ENCODE measurements at places on chromosomes 5 and 9. TPM values are rescaled to one million over a fixed set of nuclear protein-coding genes. Genes with fewer than 3 reads are reported as not detected.
A peak's percentile ranks its signal among the peaks of the same experiment; 100 is the strongest.

The MTMR12 gene
- total RNA-seq, result 30.6 TPM

- H3K36me3 ChIP-seq, result no peaks in the 10 kb centered on the region
- DNase-seq, result no peak
- no peaks in the 10 kb centered on the region for H3K27me3 ChIP-seq
- no peak overlapping the region for H3K4me3 ChIP-seq
- no peaks in the 10 kb centered on the region for H3K4me1 ChIP-seq
These were observed 95.8 kb downstream of the CNTLN start for GRCh38 chr9:17230646-17231045.

The ADRB2 gene
- total RNA-seq, result 5.3 TPM

DNA sequence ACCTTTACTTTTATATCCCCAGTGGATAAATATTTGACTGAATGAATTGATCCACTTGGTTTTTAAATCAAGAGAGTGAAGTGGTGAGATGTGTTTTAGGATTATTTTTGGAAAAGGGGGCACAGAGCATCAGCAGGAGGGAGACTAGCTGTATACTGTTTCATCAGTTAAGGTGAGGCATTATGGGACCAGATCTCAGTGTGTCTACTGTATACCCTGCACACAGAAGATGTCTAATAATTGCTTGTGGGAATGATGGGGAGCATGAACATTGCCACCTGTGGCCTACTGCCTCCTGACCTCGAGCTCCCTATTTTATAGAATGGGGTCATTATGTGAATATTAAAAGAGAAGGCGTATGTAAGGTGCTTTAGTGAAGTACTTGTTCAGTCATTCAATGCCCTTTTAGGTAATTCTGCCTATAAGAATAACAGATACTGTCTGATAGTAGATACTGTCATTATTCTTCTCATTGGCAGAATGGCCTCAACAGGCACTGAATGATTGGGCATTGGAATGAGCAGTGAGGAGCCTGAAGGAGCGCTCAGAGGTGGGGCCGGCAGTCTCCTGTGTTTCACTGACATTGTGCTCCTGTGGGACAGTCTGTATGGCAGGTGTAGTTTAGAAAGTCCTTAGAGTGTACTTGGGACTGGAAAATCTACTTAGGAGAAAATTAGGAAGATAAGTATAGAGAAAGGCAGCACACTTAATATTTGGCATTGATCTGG is 47.4 kb upstream of the FAM120AOS start:
- H3K27ac ChIP-seq, result peak overlapping the region; percentile 86
- H3K36me3 ChIP-seq, result peaks cover 59% of the 10 kb centered on the region
- no peaks in the 10 kb centered on the region for H3K27me3 ChIP-seq
- H3K4me3 ChIP-seq, result peak overlapping the region; percentile 80
- peaks cover 32% of the 10 kb centered on the region for H3K4me1 ChIP-seq
- DNase-seq, result no peak

- H3K27ac ChIP-seq, result no peak overlapping the region
- no peak for DNase-seq
- no peaks in the 10 kb centered on the region for H3K36me3 ChIP-seq
- no peak overlapping the region for H3K4me3 ChIP-seq
- H3K4me1 ChIP-seq, result no peaks in the 10 kb centered on the region
These were observed 125.1 kb upstream of the SGCD start for GRCh38 chr5:156201788-156202403.

DNA sequence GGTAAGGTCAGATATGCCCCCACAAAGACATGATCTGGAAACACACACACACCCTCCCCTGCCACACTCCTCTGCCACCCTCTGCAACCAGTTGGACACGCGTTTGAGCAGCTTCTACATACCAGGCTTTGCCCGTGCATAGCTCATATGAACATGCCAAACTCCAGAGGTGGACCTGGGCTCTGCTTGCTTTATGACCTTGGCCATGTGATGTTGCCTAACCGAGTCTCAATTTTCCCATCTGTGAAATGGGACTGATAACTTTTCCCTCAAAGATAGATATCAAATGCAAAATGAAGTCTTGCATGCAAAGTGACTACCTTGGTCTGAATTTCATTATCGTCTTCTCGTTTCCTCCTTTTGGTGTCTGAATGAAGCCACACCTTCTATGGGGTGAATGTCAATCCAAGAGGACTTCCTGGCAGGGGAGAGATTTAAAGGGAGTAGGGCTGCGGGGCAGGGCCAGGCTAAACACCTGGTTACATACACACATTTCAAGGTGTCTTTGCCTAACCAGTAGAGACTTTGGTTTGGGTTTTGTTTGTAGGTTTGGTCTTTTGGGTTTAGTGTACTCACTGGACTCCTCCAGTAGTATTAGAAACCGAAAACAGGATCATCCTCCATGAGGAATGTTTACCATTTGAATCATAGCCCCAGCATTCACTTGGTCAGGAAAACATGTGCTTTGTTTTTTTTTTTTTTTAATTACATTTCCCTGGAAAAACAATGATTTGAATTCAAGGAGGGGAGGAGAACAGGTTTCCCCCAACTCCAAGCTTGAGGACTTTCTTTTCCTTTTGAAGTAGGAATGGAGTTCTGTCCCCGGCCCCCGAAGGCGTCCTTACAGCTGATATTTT is 63.2 kb downstream of the COL27A1 start:
- H3K4me1 ChIP-seq, result no peaks in the 10 kb centered on the region
- no peak for DNase-seq
- no peaks in the 10 kb centered on the region for H3K36me3 ChIP-seq
- H3K4me3 ChIP-seq, result no peak overlapping the region
- no peaks in the 10 kb centered on the region for H3K27me3 ChIP-seq

- no peak for DNase-seq
- no peak overlapping the region for H3K27ac ChIP-seq
- no peaks in the 10 kb centered on the region for H3K27me3 ChIP-seq
- peaks cover 3% of the 10 kb centered on the region for H3K36me3 ChIP-seq
- H3K4me3 ChIP-seq, result no peak overlapping the region
These were observed 101.6 kb downstream of the FBXW11 start for GRCh38 chr5:171904886-171905285.

GRCh38 chr9:14888272-14888671 is 22.0 kb downstream of the FREM1 start:
- no peaks in the 10 kb centered on the region for H3K36me3 ChIP-seq
- H3K4me3 ChIP-seq, result no peak overlapping the region
- no peak for DNase-seq
- H3K27me3 ChIP-seq, result peaks cover 3% of the 10 kb centered on the region
- H3K4me1 ChIP-seq, result no peaks in the 10 kb centered on the region

The GPX8 gene
- not detected for total RNA-seq

DNA sequence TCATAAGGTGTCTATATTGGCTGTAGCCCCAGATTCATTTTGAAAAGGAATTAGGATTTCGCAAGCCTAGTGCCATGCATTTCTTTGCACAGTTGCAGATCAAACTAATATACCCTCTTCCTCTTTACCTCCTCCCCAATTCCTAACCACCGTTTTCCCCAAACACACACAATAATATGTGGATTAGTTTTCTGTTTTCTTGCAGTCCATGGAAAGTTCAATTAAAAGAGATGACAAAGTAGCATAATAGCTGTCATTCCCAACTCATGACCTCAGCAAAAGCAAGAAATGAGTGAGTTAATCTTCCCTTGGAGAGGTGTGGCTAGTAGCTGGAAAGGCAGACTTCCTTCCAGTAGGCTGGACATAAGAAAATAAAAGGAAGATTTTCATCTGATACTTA is 349.1 kb downstream of the TMEM232 start:
- no peak overlapping the region for H3K27ac ChIP-seq
- no peaks in the 10 kb centered on the region for H3K27me3 ChIP-seq

DNA sequence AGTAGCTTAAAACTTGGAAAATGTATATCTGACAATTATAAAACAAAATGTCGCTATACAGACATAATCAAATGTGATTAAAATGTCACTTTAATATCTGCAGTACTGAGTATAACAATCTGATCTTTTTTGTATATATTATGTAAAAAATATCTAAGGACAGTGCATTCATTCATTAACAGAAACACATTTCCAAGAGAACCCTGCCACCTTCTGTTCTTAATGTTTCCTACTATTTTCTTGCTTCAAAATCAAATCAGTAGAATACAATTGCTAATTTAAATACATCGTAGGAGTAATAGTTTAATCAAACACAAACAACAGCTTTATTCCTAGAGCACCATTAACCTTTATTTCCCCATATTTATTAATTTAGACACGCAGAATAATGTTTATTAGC is 142.6 kb upstream of the ST8SIA4 start:
- H3K4me1 ChIP-seq, result peaks cover 9% of the 10 kb centered on the region
- H3K27me3 ChIP-seq, result no peaks in the 10 kb centered on the region
- no peak overlapping the region for H3K27ac ChIP-seq
- no peaks in the 10 kb centered on the region for H3K36me3 ChIP-seq
- DNase-seq, result no peak
- no peak overlapping the region for H3K4me3 ChIP-seq

GRCh38 chr5:76964060-76964459 is 11.2 kb downstream of the CRHBP start:
- no peak overlapping the region for H3K27ac ChIP-seq
- DNase-seq, result no peak
- H3K27me3 ChIP-seq, result peaks cover 45% of the 10 kb centered on the region
- peaks cover 11% of the 10 kb centered on the region for H3K4me1 ChIP-seq
- no peaks in the 10 kb centered on the region for H3K36me3 ChIP-seq

The CBY3 gene
- 0.40 TPM for total RNA-seq

DNA sequence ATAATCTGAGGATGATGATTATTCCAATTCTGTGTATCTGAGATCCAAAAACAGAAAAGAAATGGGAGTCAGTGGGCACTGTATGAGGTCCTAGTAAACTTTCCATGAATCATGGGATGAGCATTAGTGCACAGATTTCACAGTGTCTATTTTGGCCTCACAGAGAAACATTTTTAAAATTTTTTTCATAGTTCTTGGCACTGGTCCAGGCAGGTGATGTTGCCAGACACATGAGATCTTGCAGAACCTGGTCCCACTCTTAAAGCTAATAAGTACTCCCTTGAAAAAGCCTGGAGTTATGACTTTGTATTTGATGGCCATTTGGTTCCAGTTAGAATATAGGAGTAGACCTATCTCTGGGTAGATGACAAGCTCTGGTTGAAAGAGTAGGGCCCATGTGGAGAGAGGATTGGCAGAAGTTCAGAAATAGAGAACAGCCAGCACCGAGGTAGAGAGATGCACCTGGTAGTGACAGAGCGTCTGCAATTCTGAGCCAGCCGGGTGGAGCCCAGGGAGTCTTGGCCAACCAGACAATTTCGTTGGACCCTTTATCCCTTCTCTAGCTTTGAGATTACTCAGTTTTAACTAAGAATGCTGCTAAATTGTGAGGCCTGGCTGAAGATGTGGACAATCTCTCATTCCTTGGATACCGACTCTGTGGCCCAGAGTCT is 6.3 kb upstream of the TNFSF15 start:
- H3K27me3 ChIP-seq, result peaks cover 3% of the 10 kb centered on the region
- H3K27ac ChIP-seq, result no peak overlapping the region
- H3K36me3 ChIP-seq, result peaks cover 20% of the 10 kb centered on the region
- H3K4me3 ChIP-seq, result no peak overlapping the region
- DNase-seq, result no peak

GRCh38 chr5:133947431-133947841 is 21.0 kb downstream of the C5orf15 start:
- H3K4me1 ChIP-seq, result no peaks in the 10 kb centered on the region
- H3K27ac ChIP-seq, result no peak overlapping the region
- no peak for DNase-seq
- H3K36me3 ChIP-seq, result no peaks in the 10 kb centered on the region
- H3K4me3 ChIP-seq, result no peak overlapping the region

Measured in activated naive CD8-positive, alpha-beta T cell treated with anti-CD3 and anti-CD28 coated beads, Interleukin-2, amount 10 ng/mL, durations not matched to agents 7 days and 5 days (primary cell).